ENCODE measurements at places on chromosomes 1 and 21.

GRCh38 chr1:212689196-212689725, 10.4 kb downstream of the BATF3 start:
- DNase-seq, result no peak

- DNase-seq, result no peak
These were observed 626 bp upstream of the HLCS start for GRCh38 chr21:36966821-36967768.

DNA sequence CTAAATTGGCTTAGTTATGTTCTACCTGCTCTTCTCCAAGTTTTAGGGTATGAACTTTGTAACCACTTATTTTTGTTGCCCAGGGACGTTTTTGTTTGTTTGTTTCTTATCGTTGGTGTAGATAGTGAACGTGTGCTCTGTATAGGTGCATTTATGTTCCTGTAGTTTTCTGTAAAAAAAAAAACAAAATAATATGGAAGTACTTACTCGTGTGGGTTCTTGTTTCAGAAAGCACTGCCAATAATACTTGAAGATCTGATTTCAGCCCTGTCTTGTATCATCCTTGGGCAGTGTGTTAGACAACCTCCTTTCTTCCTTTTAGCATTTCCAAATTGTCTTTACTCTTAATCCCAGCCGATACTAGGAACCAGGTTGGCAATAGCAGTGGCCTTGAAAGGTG, 4.4 kb downstream of the FAM20B start:
- no peak for DNase-seq

DNA sequence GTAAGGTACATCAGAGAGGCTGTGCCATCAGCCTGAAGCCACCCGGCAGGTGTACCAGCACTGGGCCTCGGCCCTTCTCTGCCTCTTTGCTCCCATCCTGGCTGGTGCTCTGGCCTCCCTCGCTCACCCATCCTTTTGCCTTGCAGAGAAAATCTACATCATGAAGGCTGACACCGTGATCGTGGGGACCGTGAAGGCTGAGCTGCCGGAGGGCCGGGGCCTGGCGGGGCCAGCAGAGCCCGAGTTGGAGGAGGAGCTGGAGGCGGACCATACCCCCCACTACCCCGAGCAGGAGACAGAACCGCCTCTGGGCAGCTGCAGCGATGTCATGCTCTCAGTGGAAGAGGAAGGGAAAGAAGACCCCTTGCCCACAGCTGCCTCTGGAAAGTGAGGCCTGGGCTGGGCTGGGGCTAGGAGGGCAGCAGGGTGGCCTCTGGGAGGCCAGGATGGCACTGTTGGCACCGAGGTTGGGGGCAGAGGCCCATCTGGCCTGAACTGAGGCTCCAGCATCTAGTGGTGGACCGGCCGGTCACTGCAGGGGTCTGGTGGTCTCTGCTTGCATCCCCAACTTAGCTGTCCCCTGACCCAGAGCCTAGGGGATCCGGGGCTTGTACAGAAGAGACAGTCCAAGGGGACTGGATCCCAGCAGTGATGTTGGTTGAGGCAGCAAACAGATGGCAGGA, 24.5 kb upstream of the TNFRSF1B start:
- DNase-seq, result no peak

GRCh38 chr1:237124856-237125462, 83.0 kb downstream of the RYR2 start:
- no peak for DNase-seq
